ENCODE measurements at places on chromosomes 11 and 22.

GRCh38 chr11:64859542-64860414 is 15.3 kb upstream of the CDC42BPG start:
- no peak for DNase-seq

DNA sequence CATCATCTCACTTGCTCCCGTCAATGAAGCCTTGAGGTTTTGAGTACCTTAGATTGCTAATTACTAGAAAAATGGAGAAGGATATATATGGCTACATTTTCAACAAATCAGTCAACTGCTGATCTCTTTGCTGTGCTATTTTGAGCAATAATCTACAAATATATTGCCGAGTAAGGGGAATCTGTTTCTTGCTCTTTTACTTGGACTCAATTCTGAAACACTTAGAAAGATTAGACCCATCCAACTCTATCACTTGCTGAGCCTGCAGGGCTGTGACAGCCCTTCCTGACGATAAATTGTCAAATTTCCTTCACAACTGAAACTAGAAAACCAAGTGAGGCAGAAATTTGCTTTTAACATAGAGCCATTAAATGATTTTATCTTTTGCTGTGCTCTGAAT is 16.9 kb downstream of the FEZ1 start:
- DNase-seq = no peak

DNA sequence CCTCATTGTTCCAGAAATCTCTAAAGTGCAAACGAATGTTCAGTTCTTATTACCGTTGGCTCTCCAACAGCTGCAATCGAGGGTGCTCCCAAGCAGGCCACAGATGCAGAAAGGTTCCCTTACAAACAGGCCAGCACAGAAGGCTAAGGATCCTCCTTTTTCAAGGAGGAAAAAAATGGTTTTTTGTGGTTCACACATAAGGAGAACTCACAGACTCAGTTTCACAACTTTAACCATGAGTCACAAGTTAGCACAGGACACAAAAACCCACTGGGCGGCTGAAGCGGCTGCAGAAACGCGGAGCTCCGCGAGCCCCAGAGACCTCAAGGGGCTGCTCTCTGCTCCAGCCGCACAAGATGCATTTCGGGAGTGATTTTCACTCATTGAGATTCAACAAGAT is 98.2 kb upstream of the PRR5 start:
- no peak for DNase-seq

DNA sequence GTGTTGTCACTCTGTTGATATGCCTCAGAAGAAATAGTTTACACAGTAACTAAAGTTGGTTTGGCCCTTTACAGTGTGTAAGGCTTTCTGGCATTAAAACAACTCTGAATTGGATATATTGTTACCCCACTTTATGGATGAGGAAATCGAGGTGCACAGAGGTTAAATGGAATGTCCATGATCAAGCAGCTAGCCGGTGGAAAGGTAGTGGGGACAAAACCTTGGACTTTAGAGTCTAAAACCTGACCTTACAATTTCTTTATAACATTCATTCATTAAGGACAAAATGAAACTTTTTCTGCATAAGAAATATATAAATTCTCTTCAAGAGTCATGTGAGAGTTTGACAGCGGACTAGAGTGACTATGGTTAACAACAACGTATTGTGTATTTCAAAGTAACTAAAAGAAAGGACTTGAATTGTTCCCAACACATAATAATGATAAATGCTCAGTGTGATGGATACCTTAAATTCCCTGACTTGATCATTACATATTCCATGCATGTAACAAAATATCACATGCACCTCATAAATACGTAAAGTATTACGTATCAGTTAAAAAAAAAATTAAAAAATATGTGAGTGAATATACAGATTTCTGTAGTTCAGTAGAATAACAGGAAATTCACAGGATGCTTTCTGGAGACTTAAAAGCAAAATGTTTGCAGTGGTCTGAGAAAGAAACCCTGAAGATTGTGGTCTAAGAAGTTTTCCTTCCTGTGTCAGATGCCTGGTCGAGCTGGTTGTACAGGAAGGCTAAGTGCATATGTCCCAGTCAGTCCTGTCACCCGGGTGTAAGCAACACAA is 51.0 kb downstream of the TEAD1 start:
- DNase-seq = no peak

DNA sequence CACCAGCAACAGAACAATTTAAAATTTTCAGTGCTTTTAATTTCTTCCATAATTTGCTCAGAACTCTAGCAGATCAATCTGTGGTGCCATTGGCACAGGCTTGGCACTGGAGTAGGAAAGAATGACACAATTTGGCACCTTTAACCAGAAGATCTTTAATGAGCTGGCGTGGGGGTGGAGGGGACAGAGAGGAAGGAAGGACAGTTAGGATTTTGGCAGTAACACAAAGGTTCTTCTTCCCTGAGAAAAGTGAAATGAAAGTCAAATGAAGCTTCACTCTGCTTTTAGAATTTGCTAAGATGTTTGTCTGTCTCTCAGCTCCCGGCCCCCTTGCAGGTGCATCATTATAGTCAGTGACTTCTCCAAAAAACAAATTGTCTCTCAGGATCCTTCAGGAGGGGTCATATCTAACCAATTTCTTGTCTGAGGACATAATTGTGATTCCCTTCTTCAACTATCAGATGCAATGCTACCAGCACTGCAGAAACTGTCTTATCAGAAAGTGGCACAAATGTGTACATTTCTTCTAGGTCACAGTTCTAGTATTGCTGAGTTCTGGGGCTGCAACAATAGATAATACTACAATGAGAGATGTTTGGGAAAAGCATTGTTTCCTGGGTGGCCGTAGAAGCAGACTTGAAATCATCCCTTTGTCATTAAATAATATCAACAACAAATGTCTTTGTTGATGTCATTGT is 66.8 kb downstream of the CSTPP1 start:
- DNase-seq = no peak
